ENCODE measurements at places on chromosomes 3 and 15.

- DNase-seq, result no peak
Observed at GRCh38 chr3:59247402-59247841, 197.6 kb upstream of the CFAP20DC start.

- DNase-seq, result no peak
Observed at GRCh38 chr15:79283252-79284048, 928 bp downstream of the ANKRD34C start.

- peak; percentile 72 for DNase-seq
Observed at GRCh38 chr3:32296251-32297204, 58.0 kb downstream of the CMTM8 start.

GRCh38 chr15:39040861-39041260 lies 476.2 kb upstream of the RASGRP1 start:
- DNase-seq, result no peak

DNA sequence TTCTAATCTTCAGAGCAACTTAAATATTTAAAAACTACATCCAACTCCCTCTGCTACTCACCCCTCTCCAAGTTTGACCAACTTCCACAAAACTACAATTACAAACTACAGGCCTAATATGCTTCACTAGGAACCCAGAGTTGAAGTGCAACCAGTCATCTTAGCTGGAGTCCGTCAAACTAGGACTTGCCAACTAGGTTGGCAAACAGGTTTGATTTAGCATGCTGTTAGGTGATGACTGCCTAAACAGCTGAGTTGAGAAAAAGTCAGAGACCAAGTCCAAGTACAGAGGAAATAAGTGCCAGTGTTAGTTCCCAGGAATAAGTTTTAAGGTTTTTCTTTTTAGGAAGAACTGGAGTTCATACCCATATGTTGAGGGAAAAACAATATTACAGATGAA lies 1109.0 kb downstream of the TUSC7 start:
- no peak for DNase-seq
